Osteoblast (primary cell): ENCODE measurements at places on chromosomes 3 and 15. TPM values are rescaled to one million over a fixed set of nuclear protein-coding genes. Genes with fewer than 3 reads are reported as not detected.

DNA sequence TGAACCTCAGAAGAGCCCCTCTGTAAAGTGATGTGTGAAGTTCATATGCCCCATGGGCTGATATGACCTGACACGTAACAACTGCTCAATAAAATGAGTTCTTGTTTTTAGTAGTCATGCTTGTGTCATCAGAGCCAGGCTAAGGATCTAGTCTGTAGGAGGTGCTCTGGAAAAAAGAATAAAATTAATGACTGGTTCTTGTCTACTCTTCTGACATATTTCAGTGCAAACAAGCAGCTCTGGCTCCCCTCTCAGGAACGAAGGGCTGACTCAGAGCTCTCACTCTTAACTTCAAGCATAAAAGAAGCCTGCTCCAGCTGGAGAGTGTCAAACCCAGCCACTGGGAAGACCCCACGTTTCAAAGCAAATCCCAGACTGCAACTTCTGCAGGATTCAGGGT, 77.0 kb downstream of the LRIG1 start:
- no peak overlapping the region for H3K4me3 ChIP-seq
- DNase-seq = peak; percentile 95
- no peaks in the 10 kb centered on the region for H3K36me3 ChIP-seq
- H3K27ac ChIP-seq = peak overlapping the region; percentile 40
- H3K27me3 ChIP-seq = no peaks in the 10 kb centered on the region

- no peaks in the 10 kb centered on the region for H3K36me3 ChIP-seq
- H3K27ac ChIP-seq = peak overlapping the region; percentile 87
- no peaks in the 10 kb centered on the region for H3K27me3 ChIP-seq
- H3K4me3 ChIP-seq = peak overlapping the region; percentile 95
- peaks cover 13% of the 10 kb centered on the region for H3K4me1 ChIP-seq
Measured at GRCh38 chr15:84980196-84981053, 1.2 kb upstream of the PDE8A start.

DNA sequence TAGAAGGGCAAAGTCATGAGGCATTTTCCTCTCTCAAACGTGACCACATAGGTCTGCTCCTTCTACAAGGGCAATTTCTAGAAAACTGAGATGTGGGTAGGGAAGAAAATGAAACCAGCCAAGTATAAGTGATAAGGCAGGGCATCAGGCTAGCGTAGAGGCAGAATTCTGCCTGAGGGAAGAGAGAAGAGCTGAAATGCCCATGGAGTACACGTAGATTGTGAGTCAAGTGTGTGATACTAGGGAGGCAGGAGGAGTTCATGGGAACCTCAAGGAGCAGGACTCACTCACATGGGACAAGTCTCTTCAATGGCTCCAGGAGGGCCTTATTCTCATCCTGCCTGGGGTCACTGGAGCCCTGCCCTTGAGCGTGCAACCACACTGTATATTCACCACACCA, 34.9 kb upstream of the PPP4R2 start:
- no peak for DNase-seq
- no peak overlapping the region for H3K27ac ChIP-seq
- peaks cover 5% of the 10 kb centered on the region for H3K36me3 ChIP-seq
- H3K27me3 ChIP-seq = no peaks in the 10 kb centered on the region
- H3K4me1 ChIP-seq = no peaks in the 10 kb centered on the region

GRCh38 chr3:123084192-123084591, 17.4 kb downstream of the PDIA5 start:
- no peak overlapping the region for H3K27ac ChIP-seq
- no peak for DNase-seq
- H3K27me3 ChIP-seq = no peaks in the 10 kb centered on the region
- H3K36me3 ChIP-seq = no peaks in the 10 kb centered on the region
- no peak overlapping the region for H3K4me3 ChIP-seq

Gene TMCC1
- total RNA-seq = 17.4 and 25.0 TPM in 2 replicates

DNA sequence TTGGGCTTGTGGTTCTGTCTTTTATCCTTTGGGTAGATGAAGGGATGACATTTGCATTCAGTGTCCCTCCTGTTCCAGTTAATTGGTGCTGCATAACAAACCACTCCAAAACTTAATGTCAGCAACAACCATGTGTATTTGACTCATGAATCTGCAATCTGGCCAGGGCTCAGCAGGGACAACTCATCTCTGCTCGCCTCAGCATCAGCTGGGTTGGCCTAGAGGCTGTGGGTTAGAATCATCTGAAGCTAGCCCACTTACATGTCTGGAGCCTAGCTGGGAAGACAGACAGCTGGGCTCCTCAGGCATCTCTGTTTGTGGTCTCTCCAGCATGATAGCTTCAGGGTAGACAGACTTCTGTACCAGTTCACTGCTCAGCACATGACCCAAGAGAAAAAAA, 92.0 kb downstream of the TMEM108 start:
- no peaks in the 10 kb centered on the region for H3K27me3 ChIP-seq
- no peaks in the 10 kb centered on the region for H3K4me1 ChIP-seq
- peak; percentile 44 for DNase-seq
- no peak overlapping the region for H3K27ac ChIP-seq
- H3K4me3 ChIP-seq = no peak overlapping the region

- DNase-seq = peak; percentile 6
- H3K27me3 ChIP-seq = no peaks in the 10 kb centered on the region
- no peaks in the 10 kb centered on the region for H3K36me3 ChIP-seq
- H3K4me1 ChIP-seq = no peaks in the 10 kb centered on the region
- H3K4me3 ChIP-seq = no peak overlapping the region
Measured at GRCh38 chr3:113890256-113890900, 51.8 kb downstream of the GRAMD1C start.

Gene HDDC3
- 8.8 and 11.6 TPM in 2 replicates for total RNA-seq

Gene IRAK2
- total RNA-seq = 3.2 and 4.0 TPM in 2 replicates

Gene UBA7
- 76.7 and 81.3 TPM in 2 replicates for total RNA-seq

DNA sequence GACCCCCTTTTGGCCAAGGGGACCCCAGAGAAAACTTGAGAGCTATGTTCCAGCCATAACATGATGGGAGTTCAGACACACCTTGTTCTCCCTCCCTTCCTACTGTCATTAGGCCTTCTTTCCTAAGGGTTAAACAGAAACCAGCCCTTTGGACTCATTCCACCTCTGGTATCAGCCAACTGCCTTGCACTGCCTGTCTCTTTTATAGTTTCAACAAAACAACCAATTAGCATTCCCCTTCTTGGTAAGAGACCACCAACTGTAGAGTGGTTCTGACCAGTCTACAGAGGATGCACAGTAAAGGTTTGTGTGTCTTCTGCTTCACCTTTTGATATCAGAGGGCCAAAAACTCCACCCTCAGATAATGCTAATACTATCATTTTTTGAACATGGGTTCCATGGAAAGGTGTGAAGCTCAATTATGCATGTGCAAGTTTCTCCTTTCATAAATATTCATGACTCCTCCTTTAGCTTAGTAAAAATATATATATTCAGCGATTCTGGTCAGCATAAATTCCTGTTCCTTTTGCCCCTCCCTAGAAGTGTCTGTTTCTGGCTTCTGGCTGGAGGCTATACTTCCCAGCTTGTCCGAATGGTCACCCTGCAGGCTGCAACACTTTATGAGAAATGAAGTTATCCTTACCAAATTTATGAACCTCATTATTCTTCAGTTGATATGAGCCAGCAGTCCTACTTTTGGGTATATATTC, 55.9 kb downstream of the SERP1 start:
- H3K27ac ChIP-seq = no peak overlapping the region
- H3K4me3 ChIP-seq = no peak overlapping the region
- no peak for DNase-seq
- no peaks in the 10 kb centered on the region for H3K4me1 ChIP-seq
- H3K27me3 ChIP-seq = no peaks in the 10 kb centered on the region

Gene SLC33A1
- total RNA-seq = 35.7 and 36.9 TPM in 2 replicates

GRCh38 chr3:66380200-66380932, 120.5 kb downstream of the LRIG1 start:
- H3K4me3 ChIP-seq = no peak overlapping the region
- DNase-seq = no peak

Gene RASGRP1
- total RNA-seq = 0.36 and 0.59 TPM in 2 replicates

Gene C2CD4A
- under 0.01 TPM in 1 of 2 replicates, not detected in the other for total RNA-seq

DNA sequence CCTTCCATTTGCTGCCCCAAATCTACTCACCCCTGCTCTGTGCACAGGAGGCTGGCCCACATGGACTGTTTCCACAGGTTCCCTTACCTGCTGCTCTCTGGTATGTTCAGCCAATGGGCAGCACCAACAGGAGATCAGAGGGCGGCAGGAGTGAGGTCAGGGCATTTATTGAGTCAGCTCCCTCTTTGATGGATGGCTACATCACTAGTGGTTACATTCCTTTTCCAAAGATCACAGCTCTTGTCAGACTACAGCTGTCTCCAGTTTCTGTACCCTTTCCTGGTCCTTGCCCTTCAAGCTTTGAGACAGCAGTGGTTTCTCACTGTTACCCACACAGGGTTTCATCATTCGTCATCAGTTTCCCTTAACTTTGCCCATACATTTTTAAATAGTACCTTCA, 325.1 kb downstream of the SUCLG2 start:
- H3K4me3 ChIP-seq = no peak overlapping the region
- H3K36me3 ChIP-seq = no peaks in the 10 kb centered on the region
- H3K27me3 ChIP-seq = no peaks in the 10 kb centered on the region
- H3K4me1 ChIP-seq = no peaks in the 10 kb centered on the region
- no peak overlapping the region for H3K27ac ChIP-seq
- DNase-seq = no peak

GRCh38 chr3:173862701-173863100, 465.2 kb downstream of the NLGN1 start:
- no peak overlapping the region for H3K27ac ChIP-seq
- H3K4me1 ChIP-seq = no peaks in the 10 kb centered on the region
- H3K36me3 ChIP-seq = no peaks in the 10 kb centered on the region

GRCh38 chr15:32105258-32106241, 75.2 kb downstream of the CHRNA7 start:
- no peaks in the 10 kb centered on the region for H3K27me3 ChIP-seq
- H3K4me1 ChIP-seq = no peaks in the 10 kb centered on the region
- no peaks in the 10 kb centered on the region for H3K36me3 ChIP-seq
- H3K27ac ChIP-seq = no peak overlapping the region
- DNase-seq = no peak

DNA sequence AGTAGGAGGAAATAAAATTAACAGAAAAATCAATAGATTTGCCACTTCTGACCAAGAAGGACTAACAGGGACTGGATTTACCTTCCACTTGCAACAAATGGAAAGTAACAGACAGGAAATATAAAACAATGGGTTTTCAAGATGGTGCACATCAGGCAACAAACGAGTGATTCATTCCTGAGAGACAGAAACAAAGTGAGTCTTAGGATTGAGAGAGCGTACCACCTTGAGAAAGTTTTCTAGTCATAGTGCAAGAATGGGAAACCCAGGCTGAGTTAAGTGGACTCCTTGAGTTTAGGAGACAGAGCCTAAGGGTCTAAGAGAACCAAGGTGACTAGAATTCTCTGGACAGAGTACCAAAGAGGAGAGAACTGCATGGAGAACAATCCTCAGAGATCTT, 101.7 kb downstream of the PPP2R3A start:
- H3K4me3 ChIP-seq = no peak overlapping the region
- no peak overlapping the region for H3K27ac ChIP-seq
- no peaks in the 10 kb centered on the region for H3K36me3 ChIP-seq
- no peak for DNase-seq
- H3K27me3 ChIP-seq = no peaks in the 10 kb centered on the region

Gene SPINK8
- not detected in 2 replicates for total RNA-seq

DNA sequence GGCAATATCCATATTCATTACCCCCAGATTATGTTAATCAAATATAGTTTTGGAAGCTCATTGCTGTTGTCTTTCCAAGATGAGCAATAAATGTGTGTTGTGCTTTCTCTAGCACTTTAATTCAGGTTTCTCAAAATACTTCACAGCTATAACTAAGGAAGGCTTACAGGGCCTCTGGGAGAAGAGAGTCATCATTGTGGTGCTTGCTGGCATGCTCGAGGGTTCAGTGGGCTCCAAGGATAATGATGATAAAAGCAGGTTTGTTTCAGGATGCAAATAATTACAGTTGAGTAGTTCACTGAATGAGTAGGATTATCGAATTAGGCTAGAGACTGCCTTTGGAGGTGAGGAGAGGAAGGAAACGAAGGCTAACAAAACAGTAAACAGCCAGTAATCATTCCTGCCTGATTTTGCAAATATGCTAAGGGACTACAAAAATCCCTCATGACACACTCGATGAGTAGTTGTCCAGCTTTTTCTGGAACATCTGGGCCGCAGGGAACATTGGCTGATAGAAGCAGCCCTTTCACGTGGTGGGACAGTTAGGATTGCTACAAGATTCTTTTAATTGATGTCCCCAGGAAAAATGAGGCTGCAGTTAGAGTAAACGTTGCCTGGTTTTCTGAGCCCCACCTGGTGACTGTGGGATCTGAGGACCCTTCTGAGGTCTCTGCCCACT, 54.1 kb downstream of the SLC7A14 start:
- no peak overlapping the region for H3K27ac ChIP-seq
- H3K27me3 ChIP-seq = peaks cover 5% of the 10 kb centered on the region
- H3K36me3 ChIP-seq = no peaks in the 10 kb centered on the region
- peak; percentile 75 for DNase-seq

DNA sequence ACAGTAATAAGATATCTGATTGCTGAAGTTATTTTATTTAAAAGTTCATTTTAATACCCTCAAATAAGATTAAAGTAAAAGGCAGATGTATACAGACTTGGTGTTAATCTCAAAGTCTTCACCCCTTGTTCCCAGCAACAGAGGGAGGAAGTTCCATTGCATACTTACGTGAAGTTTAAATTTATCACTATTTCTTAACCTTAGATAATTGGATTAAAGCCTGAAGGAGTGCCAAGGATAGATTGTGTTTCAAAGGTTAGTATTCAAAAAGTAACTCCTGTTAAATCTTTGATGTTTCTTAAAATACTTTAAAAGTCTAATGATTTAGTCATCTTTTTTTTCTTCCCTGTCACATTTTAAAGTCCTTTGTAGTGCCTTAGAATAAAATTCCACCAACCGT, 39.3 kb downstream of the ATP1B3 start:
- no peak for DNase-seq
- peaks cover 28% of the 10 kb centered on the region for H3K36me3 ChIP-seq
- no peak overlapping the region for H3K4me3 ChIP-seq
- no peaks in the 10 kb centered on the region for H3K4me1 ChIP-seq
- no peak overlapping the region for H3K27ac ChIP-seq

Gene CXCR6
- total RNA-seq = not detected in 2 replicates

Gene SRGAP3
- total RNA-seq = 2.5 and 4.7 TPM in 2 replicates

DNA sequence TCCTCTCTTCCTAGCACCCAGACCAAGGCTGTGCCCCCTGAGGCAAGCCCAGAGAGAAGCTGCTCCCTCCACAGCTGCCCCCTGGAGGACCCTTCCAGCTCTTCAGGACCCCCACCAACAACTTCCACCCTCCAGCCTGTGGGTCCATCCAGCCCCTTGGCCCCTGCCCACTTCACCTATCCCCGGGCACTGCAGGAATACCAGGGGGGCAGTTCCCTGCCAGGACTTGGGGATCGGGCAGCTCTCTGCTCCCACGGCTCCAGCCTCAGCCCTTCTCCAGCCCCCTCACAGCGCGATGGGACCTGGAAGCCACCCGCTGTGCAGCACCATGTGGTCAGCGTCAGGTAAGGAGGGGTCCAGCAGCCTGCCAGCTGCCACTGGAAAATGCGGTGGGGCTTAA, 5.6 kb downstream of the DISP2 start:
- H3K4me1 ChIP-seq = peaks cover 4% of the 10 kb centered on the region
- no peak overlapping the region for H3K27ac ChIP-seq
- peaks cover 18% of the 10 kb centered on the region for H3K27me3 ChIP-seq

GRCh38 chr3:112027826-112028225, 6.7 kb upstream of the TMPRSS7 start:
- H3K4me3 ChIP-seq = no peak overlapping the region
- no peaks in the 10 kb centered on the region for H3K36me3 ChIP-seq
- DNase-seq = no peak
- no peak overlapping the region for H3K27ac ChIP-seq
